ENCODE measurements at places on chromosomes 3 and 15.

GRCh38 chr15:52464040-52464439 lies 64.6 kb downstream of the MYO5A start:
- peak; percentile 21 for DNase-seq

DNA sequence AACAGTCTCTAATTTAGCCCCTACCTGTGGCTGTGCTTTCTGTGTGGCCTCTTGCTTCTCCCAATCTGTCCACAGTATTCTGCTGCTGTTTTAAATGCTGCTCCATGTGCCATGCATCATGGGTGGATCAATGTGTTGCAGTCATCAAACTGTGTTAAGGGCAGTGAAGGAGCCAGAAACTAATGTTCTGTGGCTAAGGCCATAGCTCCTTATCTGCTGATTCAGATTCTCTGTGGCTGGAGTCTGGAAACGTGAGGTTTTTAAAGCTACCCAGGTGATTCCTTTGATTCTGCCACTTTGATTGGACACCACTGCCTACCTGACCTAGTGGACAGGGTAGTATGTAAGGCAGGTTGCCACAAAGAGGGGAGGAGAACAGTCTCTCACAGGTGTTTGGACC lies 44.8 kb downstream of the MORC1 start:
- DNase-seq = no peak

DNA sequence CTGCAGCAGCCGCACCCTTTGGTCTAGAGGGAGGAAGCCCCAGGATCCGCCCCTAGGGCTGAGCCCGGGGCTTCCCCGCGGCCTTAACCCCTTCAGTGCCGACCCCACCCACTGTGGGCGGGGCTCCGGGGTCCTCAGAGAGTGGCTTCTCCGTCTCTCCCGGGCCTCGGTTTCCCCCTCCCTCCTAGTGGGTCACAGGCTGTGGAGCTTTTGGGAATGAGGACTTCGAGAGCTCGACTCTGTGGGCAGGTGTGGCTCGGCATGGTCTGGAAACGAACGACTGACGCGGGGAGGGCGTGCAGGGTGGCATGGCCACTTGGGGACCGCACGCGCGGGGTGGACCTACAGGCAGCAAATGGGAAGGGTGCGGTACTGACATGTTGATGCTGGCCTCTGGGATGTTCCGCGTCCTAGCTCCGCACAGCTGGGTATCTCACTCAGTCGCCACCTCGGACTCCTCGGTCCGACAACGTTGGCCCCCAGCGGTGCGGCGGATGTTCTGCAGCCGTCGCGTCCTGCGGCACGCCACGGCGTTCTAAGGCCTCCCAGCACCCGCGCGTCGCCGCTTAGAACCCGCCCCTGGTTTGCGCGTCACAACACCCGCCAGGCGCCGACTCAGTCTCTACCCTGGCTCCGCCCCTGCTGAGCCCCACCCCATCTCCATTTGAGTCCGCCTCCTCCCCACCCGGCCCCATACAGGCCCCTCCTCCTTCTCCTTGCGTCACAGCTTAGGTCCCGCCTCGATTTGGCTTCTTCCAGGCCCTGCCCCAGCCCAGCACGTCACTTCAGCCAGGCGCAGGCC lies at the start of the genes HYAL3 and NAA80:
Gene HYAL3, minus strand, starts transcription at position 570 of the 802 bp plus-strand sequence. CDS start 3,803 bp downstream, outside the sequence.
Gene NAA80, minus strand, starts transcription at position 570 of the 802 bp plus-strand sequence. CDS start 1,942 bp downstream, outside the sequence.
- DNase-seq = peak; percentile 100

DNA sequence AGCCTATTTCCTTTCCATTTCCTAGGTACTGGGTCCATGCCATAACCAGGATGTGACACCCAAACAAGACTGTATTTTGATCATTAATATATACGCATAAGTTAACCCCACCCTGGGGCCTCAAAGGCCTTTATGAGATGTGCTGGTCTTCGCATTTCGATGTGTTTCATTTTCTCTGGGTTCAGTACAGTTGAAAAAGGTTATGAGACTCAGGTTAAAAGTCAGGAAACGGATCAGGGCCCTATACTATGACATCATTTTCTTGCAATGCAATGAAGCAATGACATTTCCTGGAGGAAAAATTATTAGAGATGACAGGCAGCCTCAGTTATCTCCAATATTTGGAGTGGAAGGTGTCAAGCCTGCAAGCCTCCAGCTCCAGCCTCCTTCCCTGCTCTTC lies 31.7 kb downstream of the TMEM212 start:
- DNase-seq = no peak

- DNase-seq = peak; percentile 56
Measured at GRCh38 chr15:101795455-101795854, 7.9 kb upstream of the OR4F6 start.

DNA sequence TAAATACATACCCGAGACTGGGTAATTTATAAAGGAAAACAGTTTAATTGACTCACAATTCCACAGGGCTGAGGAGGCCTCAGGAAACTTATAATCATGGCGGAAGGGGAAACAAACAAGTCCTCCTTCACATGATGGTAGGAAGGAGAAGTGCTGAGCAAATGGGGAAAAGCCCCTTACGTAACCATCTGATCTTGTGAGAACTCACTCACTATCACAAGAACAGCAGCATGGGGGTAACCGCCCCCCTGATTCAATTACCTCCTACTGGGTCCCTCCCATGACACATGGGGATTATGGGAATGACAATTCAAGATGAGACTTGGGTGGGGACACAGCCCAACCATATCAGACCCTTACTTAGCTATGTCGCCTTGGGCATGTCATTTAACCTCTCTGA lies 27.7 kb downstream of the SCG3 start:
- DNase-seq = no peak

DNA sequence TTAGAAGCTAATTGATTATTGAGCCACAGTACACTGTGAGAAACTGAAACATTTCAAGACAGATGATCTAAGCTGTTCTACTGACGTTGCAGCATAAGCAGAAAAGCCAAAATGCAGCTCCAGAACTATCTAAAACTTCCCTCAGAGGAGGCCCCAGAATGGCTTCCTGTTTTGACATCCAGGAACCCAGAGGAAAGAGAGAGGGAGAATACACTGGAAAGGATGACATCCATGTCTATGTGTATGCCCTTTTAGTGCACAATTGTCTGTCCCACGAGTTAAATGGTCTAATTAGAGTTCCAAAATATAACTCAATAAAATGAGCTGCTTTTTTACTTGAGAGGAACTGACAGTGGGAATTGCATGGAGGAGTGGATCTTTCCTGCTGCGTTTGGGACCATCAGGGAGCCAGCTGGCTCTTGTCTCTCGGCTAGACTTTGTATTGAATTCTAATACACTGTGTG lies 688.1 kb downstream of the ZNF385D start:
- no peak for DNase-seq

GRCh38 chr3:29312960-29313452 lies 32.1 kb downstream of the RBMS3 start:
- DNase-seq = no peak

GRCh38 chr3:73601481-73601880 lies 23.3 kb downstream of the PDZRN3 start:
- DNase-seq = no peak

GRCh38 chr3:177906578-177907229 lies 629.5 kb upstream of the KCNMB2 start:
- DNase-seq = no peak

GRCh38 chr15:45089712-45090373 lies 24.1 kb downstream of the DUOX2 start:
- DNase-seq = no peak

DNA sequence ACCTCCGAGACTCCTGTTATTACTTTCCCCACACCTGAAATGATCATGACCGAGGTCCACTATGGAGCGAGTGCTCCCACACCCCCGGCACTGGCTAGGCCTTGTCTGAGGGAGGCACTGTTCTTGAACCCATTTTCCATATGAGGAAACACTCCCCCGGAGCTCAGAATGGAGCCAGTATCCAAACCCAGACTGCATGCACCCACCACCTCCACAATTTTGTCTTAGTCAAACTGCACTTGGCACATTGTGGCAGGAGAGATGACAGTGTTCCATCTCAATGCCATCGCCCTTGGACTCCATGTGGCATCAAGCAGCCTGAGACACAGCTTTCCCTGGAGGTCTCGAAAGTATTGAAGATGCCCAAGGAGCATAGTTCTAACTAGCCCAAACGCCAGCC lies 154.1 kb downstream of the NUP210 start:
- no peak for DNase-seq

DNA sequence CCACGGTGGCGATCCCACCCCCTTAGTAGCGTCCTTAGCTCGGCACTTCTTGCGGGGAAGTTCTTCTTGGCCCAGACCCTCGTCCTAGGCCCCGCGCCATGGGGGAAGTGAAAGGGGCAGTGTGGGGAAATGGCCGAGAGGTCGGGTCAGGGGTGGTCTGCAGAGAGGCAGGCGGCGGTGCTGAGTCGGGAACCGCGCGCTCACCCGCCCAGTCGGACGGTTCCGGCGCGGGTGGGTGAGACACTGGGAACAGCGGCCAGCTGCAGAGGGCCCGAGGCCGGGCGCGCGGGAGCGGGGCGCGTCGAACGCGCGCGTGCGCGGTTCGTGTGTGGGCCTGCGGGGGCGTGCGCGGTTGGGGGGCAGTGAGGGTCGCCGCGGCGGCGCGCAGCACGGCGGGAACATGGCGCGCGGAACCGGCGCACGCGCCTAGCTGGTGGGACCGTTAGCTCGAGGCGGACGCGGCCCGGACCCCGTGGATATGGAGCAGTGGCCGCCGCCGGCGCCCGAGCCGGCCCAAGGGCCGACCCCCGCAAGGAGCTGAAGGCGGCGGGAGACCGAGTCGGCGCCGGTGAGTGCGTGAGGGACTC lies 246.9 kb downstream of the GOLGA6L6 start:
- DNase-seq = no peak

- DNase-seq = no peak
Measured at GRCh38 chr3:58766587-58767282, 100.2 kb upstream of the FAM3D start.

DNA sequence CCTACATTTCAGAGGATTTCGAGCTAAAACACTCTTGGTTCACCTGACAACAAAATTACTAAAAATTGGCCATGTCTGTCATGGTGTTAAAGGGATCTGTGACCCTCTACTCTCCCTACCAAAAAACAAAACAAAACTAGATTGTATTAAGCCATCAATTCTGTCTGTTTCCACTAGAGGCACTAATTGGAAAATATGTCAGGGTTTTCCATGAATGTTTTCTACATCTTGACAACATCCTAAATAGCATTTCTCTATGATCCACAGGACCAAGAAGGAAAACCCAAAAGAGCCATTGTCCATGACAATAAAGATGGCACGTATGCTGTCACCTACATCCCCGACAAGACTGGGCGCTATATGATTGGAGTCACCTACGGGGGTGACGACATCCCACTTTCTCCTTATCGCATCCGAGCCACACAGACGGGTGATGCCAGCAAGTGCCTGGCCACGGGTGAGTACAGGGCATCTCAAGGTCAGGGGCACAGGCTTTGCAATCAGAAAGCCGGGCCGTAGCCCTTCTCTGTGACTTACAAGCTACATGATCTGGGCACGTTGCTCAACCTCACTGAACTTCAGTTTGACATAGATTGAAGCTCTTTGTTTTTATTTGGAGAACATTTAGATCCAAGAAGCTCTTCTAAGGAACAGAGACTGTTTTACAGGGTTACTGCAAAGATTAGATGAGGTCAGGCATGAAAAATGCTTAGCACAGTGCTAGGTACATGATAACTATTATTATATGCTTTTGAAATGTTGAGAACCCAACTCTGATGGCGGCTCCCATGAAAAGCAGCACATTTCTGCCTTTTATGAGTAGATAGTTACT lies 74.8 kb downstream of the DNASE1L3 start:
- no peak for DNase-seq

GRCh38 chr3:14016900-14017475 lies 107.7 kb downstream of the CHCHD4 start:
- DNase-seq = peak; percentile 96

DNA sequence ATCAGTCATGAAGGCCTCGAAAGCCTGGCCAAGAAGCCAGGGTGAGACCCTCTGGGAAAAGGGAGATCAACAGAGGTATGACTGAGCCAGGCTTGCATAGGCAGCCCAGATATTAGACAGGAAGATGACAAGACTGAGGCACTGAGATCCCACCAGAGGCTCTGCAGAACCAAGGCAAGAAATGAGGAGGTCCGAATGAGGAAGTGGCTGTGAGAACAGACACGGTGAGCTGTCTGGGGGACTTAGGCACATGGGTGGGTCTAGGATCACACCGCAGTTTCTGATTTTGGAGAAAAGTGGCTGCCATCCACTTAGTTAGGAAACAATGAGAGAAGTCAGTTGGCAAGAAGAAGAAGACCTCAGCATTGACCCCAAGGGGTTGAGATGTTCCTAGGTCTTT lies 31.5 kb upstream of the PRSS50 start:
- no peak for DNase-seq

DNA sequence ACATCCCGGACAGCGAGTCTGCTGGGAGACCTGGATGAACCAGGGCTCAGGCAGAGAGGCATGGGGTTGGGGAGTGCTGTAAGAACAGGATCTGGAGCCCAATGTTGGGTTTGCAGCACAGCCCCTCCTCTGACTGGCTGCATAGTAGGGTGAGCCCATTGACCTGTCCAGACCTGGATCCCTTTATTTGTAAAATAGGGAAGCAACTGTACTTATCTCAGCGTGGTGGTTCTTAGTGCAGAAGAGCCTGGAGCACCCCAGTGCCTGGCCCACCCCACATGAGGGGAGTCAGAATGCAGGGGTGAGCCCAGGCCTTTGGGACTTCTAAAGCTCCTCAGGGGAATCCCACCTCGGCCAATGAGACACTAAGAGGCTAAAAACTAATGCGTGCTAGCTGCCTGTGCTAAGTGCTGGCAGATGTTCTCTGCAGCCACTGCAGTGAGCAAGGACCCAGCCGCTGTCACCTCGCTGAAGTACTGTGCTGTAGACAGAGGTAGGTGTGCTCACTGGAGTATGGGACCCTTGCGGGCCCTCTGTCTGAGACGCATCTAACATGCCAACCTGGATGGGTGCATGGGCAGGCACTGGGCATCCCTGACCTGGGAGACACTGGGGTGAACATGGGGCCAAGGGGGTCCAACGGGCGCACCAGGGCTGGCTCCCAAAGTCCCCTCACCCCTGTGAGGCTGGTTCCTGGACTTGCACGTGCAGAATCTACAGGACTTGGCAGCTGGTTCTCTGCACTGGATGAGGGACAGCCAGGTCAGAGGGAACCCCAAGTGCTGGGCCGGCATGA lies 95.6 kb downstream of the ATP10A start:
- no peak for DNase-seq

DNA sequence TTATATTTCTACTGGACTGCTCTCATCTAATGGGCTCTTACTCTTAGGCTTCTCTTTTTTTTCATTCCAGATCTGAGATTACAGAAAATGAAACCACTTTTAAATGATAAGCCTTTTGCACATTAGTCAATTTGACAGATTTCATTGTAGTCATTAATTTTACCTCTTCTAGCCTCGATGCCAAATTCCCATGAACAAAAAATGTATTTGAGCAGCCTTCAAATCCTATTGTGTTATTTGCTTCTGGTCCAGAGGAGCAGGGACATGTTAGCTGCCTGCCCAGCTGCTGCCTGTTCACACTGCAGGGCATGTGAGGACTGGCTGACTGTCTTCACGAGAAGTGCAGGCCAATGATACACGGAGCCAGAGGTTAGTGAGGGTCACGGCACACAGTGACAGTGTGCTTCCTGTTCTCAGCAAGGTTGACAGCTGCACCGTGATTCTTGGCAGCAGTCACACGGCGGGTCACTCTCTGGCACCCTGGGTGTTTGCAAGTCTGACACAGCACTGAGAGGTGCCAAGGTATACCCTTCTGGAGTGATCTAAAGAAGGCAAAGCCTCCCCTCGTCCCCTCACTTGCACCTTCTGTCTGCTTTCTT lies 40.8 kb downstream of the KAT2B start:
- DNase-seq = peak; percentile 62

Measured in mammary epithelial cell (primary cell).